ENCODE measurements at places on chromosomes 11 and 22.

- DNase-seq, result no peak
These were observed 684.7 kb downstream of the METTL15 start for GRCh38 chr11:28792856-28793255.

DNA sequence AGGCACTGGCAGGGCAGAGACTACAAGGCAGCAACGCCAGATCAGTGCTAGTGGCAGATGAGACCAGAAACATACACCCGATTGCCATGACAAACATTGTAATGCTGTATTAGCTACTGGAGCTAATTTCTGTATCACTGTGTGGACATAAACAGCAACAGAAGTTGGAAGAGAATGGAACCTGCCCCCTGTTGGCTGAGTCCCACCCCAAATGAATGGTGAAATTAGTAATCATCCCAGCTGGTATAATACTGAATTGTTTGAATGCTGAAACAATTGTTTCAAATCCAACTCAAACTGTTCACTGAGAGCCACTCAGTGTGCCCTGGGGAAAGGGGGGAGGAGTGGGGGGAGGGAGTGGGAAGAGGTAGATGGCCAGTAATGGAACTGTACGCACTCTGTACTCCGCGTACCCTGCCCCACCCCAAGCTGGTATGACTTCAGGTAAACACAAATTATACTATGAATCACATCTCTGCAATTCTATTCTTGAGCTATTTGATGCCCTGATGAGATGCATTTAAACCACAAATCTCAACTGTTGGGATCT, 11.2 kb upstream of the BIRC3 start:
- DNase-seq, result peak; percentile 81

DNA sequence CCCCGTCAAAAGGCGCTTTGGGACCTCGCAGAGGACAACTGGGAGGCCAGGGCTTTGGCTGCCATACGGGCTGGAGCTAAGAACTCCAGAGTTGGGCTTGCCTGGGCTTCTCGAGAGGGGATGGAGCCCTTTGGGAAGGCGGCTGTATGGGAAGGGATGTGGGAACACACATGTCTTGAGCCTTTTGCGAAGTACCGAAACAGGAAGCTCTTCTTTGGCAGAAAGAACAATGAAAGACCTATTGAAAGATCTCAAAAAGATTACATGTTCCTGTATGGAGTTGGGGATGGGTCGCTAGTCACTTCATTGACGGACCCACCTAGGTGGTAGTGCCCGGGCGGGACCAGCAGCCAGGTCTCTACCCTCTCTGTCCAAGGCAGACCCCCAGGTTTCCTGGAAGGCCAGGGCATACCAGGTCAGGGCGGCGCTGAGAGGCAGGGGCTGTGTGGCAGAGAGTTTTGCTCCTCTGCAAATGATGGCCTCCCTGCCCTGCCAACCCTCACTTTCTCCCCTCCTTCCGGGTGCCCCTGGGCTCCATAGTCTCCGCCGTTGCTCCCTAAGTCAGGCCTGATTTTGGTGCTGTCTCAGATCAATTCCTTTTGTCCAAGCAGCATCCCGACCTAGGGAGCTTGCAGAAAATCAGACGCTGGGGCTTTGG, 1.0 kb downstream of the ST14 start:
- DNase-seq, result no peak

- no peak for DNase-seq
These were observed 537.6 kb downstream of the TBC1D22A start for GRCh38 chr22:47299863-47300697.

DNA sequence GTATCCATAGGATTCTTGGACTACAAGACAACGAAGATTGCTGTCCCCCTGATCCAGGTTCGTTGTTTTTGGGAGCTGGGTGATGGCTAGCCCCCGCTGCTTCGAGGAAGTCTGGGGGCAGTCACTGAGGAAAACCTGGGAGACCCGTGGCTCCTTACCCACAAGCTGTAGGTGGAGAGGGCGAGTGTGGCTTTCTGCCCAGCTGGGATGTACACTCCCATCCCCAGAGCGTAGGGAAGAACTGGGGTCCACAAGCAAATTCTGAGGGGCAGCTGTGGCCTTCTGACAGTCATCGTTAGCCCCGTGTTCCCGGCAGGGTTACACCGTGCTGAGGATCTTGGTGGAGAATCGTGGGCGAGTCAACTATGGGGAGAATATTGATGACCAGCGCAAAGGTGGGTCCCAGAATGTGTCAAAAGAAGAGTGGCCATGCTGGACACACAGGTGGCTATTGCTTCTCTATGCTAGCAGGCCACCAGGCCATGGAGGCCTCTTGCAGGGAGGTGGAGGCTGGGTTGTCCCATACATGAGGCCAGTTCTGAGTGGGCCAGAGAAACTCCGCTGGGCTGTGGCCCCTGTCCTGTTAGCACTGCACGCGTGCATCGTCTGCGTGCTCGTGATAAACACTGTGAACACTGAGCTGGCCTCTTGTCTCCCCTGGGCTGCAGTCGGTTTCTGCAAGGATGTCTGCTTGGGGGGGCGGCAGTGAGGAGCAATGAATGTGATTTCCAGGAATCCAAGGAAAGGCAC, 39.8 kb downstream of the GLB1L2 start:
- DNase-seq, result no peak

DNA sequence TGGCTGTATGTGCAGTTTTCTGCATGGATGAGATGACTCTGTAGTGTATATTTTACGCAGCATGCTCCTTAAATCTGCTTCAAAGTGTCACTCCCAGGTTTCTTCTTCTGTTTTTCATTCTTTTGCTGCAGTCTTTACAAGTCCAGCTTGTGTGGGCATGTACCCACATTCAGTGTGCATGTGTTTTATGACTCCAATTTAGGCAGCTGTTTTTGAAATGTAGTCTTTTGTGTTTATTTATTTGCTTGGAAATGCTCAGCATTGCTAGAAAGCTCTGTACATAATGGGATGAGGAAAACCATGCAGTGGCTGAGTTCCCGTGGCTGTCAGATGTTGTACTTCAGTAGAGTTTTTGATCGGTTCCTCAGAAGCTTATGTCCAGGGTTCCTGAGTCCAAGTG, 138.5 kb downstream of the ARHGAP42 start:
- DNase-seq, result no peak

- DNase-seq, result peak; percentile 53
These were observed 171.4 kb upstream of the CTSC start for GRCh38 chr11:88508759-88509581.

- DNase-seq, result no peak
These were observed 15.0 kb downstream of the SLC35E4 start for GRCh38 chr22:30650508-30651116.

GRCh38 chr22:50699001-50699755, 26.6 kb downstream of the SHANK3 start:
- peak; percentile 31 for DNase-seq

DNA sequence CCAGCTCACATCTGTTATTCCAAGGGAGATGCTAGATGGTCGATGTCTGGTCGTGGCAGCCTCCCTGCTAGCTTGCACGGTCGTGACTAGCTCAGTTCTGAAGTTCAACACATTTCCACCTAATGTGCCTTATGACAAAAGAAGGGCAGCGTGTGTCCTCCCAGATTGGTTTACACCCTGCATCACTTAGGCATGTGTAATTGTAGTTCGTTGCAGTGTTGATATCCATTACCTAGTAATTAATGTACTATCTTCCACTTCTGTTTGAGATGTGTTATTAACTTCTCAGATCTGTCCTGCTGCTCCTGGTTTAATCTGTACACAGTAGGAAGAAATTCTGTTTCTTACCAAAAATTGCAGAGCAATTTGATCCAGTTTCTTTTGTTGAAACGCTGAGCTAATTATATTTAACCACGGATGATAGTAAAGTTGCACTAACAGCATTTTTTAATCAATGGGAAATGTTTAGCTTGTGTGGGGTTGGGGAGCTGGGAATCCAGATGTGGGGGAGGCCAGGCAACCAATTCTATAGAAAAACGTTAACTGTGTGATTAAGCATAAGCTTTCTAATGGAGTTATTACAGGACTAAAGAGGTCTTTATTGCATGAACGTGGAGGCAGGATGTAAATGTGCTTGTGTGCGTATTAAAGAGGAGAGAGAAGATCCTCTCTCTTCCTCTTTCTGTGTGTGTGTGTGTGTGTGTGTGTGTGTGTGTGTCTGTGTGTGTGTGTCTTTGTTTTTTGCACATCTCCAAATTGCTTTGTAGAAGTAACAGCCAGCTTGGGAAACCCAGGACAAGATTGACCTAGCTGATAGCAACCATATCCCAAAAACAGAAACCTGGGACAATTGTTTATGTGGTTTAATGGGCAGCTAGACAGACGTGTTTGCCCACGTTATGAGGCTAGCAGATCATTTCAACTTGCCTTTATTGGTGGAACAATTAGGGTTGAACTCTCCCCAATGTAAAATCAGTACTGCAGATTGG, 145.7 kb upstream of the TTC12 start:
- no peak for DNase-seq

- DNase-seq, result no peak
These were observed 23.3 kb downstream of the ARL14EP start for GRCh38 chr11:30346068-30346688.

GRCh38 chr11:58640386-58641023, 18.0 kb downstream of the CNTF start:
- no peak for DNase-seq

DNA sequence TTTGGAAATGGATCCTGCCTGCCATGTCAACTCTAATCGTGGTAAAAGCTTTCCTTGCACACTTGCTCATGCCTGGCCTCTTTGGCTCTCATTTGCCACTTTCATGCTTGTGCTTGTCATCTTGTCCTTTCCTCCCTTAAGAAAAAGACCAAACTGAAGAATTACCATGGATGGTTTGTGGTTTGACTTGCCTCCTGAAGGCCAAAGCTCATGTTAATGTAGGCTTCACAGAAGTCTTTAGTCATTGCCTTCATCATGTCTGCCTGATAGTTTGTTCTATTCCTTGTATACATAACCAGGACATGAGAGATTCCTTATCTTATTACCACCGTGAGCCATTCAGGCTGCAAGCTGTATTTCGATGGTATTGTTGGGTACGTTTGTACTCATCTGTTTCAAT, 17.3 kb downstream of the TEAD1 start:
- no peak for DNase-seq

- no peak for DNase-seq
These were observed 11.0 kb downstream of the POU2AF3 start for GRCh38 chr11:111309215-111309915.

GRCh38 chr11:61869429-61869707, 22.0 kb downstream of the FADS3 start:
- no peak for DNase-seq

GRCh38 chr11:3126207-3126865, 38.8 kb downstream of the OSBPL5 start:
- DNase-seq, result peak; percentile 65

DNA sequence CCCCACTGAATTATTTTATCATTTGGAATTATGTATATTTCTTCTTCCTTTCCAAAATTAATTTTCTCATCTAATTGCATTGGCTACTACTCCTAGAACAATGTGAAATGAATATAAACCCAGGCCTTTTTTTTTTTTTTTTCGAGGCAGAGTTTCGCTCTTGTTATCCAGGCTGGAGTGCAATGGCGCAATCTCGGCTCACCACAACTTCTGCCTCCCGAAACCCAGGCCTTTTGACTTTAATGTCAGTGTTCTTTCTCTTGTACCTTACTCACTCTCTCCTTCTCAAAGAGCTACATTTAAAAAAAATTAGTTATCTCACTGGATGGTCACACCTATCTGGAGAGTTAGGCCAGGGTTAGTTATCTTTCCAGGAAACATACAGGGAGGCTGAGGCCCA, 35.3 kb upstream of the LRRC32 start:
- DNase-seq, result no peak
